T-helper 2 cell (primary cell): ENCODE measurements at places on chromosomes 7 and 10.
A peak's percentile ranks its signal among the peaks of the same experiment; 100 is the strongest.

GRCh38 chr7:94348142-94348541, 46.6 kb upstream of the COL1A2 start:
- DNase-seq: no peak

- no peak for DNase-seq
These were observed 15.9 kb upstream of the FAM171A1 start for GRCh38 chr10:15387021-15387420.

- DNase-seq: no peak
These were observed 2.4 kb downstream of the KCNH2 start for GRCh38 chr7:150975536-150976319.

DNA sequence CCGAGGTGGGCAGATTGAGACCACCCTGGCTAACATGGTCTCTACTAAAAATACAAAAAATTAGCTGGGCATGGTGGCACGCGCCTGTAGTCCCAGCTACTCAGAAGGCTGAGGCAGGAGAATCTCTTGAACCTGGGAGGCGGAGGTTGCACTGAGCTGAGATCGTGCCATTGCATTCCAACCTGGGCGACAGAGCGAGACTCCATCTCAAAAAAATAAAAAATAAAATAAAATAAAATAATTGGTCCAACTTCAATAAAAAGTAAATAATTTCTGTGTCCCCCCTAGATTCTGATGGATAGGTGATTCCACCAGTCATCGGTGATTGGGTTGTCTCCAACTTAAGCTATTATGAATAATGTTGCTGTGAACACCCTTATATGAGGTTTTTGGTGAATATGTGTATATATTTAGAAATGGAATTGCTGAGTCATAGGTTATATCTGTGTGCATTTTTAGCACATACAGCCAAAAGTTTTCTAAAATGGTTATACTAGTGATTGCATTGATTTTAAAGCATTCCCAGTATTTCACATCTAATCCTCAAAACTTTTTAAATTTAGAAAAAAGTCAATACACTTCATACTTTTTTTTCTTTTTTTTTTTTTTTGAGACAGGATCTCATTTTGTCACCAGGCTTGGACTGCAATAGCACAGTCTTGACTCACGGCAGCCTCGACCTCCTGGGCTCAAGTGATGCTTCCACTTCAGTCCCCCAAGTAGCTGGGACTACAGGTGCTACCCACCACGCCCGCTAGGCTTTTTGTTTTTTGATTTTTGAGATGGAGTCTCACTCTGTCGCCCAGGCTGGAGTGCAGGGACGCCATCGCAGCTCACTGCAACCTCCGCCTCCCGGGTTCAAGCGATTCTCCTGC, 13.7 kb upstream of the SRPK2 start:
- no peak for DNase-seq

DNA sequence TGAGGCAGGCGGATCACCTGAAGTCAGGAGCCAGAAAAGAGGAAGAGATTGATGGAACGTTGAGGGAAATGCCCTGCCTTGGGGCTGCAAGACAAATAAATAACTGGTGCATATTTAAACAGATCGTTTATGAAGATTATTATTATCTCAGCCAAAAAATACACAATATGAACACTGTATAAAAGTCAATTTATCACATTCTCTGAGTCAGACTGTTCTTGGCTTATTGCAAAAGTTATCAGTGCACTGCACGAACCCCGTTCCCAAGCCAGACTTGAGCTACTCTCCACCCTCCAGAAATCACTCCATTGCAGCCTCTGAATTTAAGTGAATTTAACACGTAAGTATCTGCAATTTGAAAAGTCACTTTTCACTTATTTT, 1.6 kb downstream of the DNMBP start:
- no peak for DNase-seq

GRCh38 chr10:74799721-74800221, 26.6 kb upstream of the KAT6B start:
- no peak for DNase-seq

- DNase-seq: no peak
These were observed 554.4 kb upstream of the SORCS1 start for GRCh38 chr10:107718864-107719263.

GRCh38 chr10:13299437-13300287, at the start of gene PHYH:
Gene PHYH (minus strand): TSS chr10:13300064. CDS start chr10:13300042, 22 bp downstream.
- peak; percentile 80 for DNase-seq

- DNase-seq: no peak
These were observed 36.1 kb downstream of the PPP1R3C start for GRCh38 chr10:91596825-91597196.

GRCh38 chr7:25460433-25460832, 232.1 kb upstream of the NPVF start:
- DNase-seq: no peak

- no peak for DNase-seq
These were observed 672.3 kb downstream of the TNS3 start for GRCh38 chr7:46909601-46910051.

DNA sequence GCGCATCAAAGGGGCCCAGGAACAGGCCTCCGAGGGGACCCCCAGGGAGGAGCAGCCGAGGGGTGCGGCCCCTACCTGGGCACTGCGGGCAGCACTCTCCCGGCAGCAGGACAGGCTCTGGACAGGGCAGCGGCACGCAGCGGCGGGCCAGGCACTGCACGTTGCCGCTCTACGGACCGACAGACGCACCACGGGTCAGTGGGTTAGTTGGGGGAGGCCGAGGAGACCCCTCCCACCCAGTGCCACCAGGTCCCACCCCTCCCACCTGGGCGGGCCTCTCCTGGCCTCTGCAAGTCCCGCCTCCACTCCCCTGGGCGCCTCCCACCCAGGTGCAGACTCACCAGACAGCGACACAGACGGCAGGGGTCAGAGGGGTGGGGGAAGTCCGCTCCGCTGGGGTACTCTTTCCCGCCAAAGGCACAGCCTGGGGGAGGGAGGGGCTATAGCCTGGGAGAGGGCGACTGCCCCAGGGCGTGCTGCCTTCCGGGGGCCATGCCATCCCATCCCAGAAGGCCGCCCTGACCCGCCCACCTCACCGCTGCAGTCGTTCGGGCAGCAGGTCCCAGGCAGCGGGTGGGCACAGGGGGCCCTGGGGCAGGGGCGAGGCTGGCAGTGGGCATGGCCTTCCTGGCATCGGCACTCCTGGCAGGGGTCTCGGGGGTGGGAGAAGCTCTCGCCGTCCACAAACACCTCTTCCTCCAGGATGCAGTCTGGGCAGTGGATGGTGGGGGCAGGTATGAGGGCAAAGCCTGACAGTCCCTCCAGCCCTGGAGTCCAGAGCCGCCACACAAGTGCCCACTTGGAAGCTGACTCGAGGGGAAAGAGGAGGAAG, 19.2 kb downstream of the KCP start:
- no peak for DNase-seq

- DNase-seq: no peak
These were observed 109.6 kb downstream of the LRMDA start for GRCh38 chr10:75540981-75541380.

GRCh38 chr10:10294881-10295529, 722.7 kb upstream of the CELF2 start:
- DNase-seq: no peak

DNA sequence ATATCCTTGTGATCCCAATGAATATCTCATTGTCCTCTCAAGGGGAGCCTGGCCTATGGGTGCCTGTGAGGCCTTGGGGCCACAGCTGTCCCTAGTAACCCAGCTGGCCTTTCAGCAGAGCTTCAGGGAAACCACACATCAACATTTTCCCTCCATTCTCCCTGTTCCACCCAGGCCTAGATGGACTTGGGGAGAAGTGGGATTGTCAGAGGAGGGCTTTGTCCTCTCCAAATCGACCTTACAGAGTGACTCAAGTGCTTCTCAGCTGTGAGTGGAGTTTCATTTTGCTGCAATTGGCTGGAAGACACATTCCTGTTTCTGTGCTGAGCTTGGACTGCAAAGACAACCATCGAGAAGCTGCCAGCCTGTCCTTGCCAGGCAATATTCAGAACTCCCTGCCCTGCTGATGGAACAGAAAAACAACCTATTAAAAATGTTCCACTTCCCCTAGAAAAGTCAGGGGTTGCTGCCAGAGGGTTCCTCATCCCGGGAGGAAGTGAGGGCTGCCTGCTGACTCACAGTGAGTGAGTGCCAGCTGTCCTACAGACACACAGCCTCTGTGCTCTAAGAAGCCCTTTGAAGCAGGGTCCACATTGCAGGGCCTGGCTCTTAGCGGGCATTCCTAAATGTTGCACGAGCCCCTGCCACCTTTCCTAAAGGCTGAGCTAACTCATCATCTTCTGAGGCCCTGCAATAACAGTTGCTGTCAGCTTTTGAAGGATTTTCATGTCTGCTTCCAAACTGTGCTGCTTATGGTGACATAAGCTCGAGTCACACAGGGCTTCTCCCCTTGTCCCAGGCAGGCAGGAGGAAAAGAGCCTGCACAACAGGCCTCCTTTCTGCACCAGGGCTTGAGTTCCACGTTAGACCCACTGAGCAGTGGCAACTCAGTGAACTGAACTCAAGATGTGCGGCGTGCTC, 20.5 kb downstream of the STRA8 start:
- DNase-seq: no peak

GRCh38 chr10:89837165-89838043, 136.0 kb downstream of the KIF20B start:
- DNase-seq: peak; percentile 19

- no peak for DNase-seq
These were observed 63.0 kb downstream of the ABRAXAS2 start for GRCh38 chr10:124864421-124865193.

GRCh38 chr7:2802101-2802500, 42.0 kb downstream of the GNA12 start:
- no peak for DNase-seq

DNA sequence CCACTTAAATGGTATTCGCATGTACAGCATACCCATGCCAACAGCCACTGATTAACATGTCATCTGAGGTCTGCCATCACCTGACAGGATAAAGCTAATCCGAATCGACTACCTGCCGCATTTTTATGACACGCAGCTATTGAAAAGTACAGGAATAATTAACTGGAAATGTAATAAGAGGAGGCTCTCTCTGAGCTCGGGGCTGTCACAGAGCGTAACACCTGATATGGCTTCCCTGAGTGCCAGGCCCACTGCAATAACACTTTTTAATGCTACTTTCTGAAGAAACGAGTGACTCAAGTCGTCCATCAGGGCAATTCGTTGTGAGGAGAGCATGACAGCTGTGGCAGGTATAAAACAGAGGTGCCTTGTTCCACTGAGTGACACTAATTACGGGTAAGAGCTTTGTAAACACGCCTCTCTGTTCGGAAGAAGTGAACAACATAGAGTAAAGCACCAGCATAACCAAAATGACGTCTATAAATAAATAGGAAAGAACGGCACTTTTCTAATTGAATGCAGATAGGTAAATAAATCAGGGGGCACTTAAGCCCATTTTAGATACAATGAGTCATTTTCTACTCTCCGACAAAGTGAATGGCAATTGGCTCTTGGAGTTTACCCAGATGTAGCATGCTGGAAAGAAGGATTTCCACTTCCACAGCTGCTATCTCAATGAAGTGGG, 56.5 kb upstream of the CREB5 start:
- no peak for DNase-seq

- DNase-seq: no peak
These were observed 1.5 kb downstream of the GNB2 start for GRCh38 chr7:100675105-100675451.

DNA sequence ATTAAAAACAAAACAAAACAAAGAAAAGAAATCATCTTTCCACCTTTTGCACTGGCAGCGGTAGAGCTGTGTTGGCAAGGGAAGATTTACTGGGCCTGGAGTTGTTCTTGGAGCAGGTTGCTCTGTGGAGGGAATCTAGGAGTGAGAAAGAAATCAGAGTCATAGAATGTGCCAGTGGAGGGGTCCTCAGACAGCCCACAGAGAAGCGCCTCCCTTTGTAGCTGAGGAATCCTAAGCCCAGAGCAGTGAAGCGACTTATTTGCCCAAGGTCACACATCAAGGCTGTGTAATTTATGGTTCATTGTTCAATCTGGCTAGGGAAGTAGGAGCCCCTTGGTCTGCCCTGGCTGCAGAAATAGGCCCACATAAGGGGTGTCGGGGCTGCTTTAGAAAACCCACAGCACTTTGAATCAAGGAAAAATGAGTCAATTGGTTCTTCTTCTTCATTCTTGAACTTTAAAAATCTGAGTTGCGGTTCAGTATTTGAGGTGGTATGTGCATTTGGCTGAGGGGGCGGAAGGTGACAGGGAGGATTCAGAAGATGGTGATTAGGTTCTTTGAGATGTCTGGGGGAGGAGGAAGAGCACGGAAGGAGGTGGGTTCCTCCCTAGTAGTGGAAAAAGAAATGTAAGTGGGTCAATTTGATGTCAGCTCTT, 253.7 kb downstream of the PTEN start:
- DNase-seq: peak; percentile 26

GRCh38 chr7:148912758-148913541, 28.9 kb upstream of the EZH2 start:
- DNase-seq: no peak

GRCh38 chr10:486666-487322, 202.7 kb downstream of the DIP2C start:
- DNase-seq: no peak

- no peak for DNase-seq
These were observed 620 bp downstream of the EPO start for GRCh38 chr7:100720671-100721504.

DNA sequence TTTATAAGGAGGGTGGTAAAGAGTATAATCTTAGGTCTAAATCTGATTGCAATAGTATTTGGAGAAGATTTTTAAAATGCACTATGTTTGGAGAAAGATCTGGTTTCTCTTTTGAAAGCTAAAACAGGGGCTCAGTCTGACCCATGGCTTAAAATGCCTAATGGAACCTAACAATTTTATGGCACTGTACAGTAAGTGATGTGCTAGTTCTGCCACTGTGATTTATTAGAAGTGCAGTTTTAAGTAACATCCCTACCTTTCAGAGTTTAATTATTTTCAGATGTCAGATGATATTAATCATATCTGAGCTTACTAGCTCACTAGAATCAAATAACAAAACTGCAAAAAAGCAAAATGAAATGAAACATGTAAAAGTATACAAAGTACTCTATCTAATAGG, 514.7 kb upstream of the KCND2 start:
- DNase-seq: no peak

DNA sequence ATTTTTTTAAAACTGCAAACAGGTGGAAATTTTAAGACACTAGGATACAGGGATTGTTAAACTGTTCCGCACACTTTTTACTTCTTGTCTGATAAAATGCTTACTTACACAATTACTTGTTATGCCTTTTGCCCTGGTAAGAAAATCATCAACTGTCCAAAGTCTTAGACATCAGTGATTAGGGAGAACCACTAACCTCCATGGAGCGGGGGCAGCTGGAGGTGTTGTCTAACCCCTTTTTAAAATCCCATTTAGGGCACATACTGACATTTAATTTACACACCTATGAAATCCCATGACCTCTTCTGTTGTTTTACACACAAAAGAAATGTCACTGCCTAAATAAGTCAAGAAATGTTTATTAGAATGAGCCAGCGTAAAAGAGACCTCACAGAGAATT, 65.7 kb downstream of the TRIM24 start:
- DNase-seq: no peak
